Panc1 (cell line): ENCODE measurements at places on chromosomes 1 and 21. TPM values are rescaled to one million over a fixed set of nuclear protein-coding genes. Genes with fewer than 3 reads are reported as not detected.
A peak's percentile ranks its signal among the peaks of the same experiment; 100 is the strongest.

- DNase-seq: no peak
Measured at GRCh38 chr1:77412820-77413530, 131.2 kb downstream of the AK5 start.

DNA sequence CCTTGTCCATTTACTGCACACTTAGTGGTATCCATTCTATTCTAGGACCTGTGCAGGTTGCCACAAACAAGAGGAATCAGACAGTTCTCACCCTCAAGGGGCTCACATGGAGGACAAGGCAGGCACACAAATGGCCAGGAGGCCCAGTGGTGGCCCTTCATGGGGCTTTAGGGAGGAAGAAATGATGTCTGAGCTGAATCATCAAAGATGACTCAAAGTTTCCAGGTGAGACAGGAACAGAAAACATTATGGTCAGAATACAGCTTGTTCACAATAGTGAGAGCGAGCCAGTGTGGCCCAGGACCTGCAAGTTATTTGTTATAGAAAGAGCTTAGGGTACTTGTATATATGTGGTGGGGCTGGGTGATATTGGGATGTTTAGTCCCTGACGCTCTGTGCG lies 26.4 kb downstream of the SHISAL2A start:
- no peak for DNase-seq

DNA sequence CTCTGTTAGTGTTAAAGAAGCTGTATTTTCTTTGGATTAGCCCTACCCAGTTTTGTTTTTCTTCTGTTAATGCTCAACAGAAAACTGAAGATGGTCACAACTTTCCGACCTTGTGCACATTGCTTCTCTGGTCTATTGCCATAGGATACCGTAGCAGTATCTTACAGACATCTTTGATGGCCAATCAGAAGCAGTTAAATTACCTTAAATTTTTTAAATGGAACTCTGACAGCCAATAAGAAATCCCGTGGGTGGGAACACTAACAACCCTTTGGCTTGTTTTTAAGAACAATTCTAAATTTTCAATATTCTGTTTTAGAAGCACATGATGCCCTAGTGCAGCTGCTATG lies 17.2 kb downstream of the NFYC start:
- DNase-seq: no peak

GRCh38 chr1:201359031-201359872 lies 18.2 kb downstream of the TNNT2 start:
- no peak for DNase-seq

- DNase-seq: no peak
Measured at GRCh38 chr1:66386712-66387111, 147.2 kb upstream of the SGIP1 start.

C8B gene
- total RNA-seq: not detected

DNA sequence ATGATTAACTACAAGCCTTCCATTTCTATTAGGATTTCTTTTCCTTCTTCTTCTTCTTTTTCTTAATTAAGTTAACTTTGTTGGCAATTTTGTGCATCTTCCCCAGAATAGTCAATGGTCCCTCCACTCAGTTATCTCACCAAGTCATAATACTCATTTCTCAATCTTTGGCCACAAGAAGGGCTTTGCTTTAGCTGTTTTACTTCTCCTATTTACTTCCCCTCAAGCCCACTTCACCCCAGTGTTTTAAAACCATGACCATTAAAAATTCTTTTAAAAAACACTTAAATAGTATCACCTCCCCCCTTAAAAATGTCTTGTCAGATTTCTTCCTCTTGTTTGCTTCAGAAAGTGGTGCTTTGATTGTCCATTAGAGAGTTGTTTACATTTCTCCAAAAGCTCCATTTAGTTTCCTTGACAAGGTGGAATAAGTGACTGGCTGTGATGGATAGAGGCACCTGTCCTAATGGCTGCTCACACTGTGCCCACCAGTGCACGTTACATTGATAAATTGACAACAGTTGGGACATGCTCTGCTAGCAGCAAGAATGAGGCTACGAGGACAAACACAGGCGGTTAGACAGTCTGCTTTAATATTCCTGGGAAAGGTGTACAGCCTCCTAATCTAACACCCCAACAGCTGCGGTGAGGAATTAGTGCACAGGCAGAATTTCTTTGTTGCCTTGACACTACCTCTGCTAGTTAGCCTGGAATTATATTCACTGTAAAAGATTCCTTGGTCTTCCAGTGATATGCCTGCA lies 354.7 kb downstream of the LMO4 start:
- no peak for DNase-seq

GRCh38 chr1:17233675-17234320 lies 15.1 kb upstream of the PADI3 start:
- peak; percentile 92 for DNase-seq

- no peak for DNase-seq
Measured at GRCh38 chr1:36760081-36760480, 274.2 kb downstream of the GRIK3 start.

CFHR5 gene
- not detected for total RNA-seq

- DNase-seq: no peak
Measured at GRCh38 chr1:208465786-208466590, 221.8 kb upstream of the PLXNA2 start.

- DNase-seq: no peak
Measured at GRCh38 chr1:78385744-78386462, 104.9 kb upstream of the PTGFR start.

DNA sequence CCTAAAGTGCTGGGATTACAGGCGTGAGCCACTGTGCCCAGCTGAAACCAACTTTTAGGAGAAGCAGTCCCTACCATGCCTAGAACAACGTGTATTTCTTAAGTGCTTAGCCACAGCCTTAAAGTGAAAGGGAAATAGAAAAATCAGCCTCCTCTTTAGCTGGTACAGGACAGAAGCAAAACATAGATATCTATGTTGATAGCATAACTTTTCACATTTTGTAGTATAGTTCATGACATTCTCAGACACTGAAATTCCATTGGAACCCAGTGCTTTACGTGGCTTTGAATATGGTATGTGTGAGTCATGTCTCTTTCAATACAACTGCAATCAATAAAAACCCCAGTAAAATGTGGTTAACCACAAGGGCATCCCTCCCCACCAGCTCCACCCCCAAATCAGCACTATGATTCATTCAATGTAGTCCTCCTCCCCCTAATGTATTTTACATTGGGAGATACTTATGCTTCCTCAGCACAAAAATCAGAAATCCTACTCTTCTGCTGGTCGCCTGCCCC lies 32.1 kb downstream of the TGFB2 start:
- DNase-seq: peak; percentile 91

DNA sequence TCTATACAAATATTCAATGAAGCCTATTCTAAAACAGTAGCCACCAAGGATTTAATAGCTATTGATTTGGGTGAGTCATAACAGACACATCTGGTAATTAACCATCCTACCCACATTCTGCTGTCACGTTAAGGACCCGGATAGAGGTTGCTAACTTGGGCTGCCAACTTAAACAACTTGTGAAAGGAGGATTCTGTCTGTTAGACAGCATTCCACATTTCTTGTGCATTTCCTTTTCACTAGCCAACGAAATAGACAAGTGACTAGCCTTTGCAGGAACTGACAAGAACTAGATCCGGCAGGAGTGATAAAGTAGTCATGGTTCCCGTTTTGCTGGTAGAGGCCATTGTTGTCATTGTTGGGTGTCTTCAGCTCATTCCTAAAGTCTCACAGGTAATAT lies 9.5 kb downstream of the DSCAM start:
- no peak for DNase-seq

- DNase-seq: no peak
Measured at GRCh38 chr1:181179987-181180365, 91.5 kb downstream of the IER5 start.

- no peak for DNase-seq
Measured at GRCh38 chr1:153698923-153699714, 20.6 kb downstream of the NPR1 start.

DNA sequence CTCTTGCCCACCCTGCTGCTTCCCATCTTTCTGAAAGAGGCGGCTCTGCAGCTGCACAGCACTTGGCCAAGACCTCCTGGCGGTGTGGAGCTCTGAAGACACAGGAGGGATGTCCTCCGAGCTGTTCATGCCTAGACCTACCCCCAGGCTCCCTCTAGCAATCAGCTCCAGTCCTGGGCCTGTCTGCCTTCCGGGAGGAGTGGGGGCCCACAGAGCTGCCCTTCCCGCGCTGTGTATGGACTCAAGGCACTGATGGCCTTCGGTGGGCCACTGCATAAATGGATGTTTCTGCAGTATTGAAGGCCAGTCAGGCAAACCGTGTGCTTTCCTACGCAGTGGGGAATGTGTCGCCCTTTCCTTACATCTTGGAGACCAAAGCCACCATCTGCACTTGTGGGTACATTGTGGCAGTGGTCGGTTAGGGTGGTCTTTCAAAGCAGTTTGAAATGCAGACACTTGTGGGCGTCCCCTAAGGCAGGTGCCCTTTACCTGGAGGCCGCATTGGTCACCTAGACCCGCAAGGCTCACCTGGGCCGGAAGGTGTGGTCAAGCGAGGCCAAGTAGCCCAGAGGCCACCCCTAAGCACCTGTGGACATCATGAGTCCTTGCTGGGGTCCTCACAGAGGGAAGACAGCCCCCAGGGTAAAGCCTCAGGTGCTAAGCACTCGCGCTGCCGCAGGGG lies 912 bp upstream of the PKNOX1 start:
- DNase-seq: no peak

DNA sequence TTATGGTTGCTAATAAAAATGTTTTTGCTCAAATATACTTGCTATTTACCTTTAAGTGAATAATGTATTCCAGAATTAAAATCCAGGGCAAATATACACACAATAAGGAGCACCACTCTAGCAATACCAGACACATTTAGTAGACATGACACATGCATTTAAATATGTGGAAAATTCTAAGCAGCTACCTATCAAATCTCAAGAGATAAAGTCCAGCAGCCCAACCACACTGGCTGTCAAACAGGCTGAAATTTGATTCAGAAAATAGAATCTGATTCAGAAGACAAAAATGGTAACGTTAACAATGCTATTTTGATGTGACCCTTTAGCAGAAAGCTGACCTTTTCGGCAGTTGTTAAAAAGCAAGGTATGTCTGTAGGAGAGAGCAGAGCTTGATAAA lies 42.3 kb downstream of the PLEKHO1 start:
- DNase-seq: no peak

- DNase-seq: no peak
Measured at GRCh38 chr1:230626232-230626631, 16.0 kb upstream of the COG2 start.

DNA sequence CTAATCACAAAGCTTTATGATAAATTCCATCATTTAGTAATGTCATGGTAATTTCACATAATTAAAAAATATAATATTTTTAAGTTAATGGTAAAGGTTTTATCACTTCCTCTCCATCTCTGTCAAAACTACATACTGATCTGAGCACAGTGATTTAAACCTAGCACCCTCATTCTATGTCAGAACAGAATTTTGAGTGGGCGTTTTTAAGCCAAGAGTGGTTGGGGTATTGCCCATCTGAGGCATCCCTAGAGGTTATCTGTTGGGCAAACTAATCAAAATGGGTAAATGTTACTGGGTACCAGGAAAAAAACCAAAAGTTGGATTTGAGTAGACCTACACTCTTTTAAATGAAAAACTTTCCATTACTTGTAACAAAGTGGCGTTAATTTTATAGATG lies 100.7 kb upstream of the GFI1 start:
- DNase-seq: no peak

SZRD1 gene
- total RNA-seq: 175 TPM

ZBED6 gene
- 39.8 TPM for total RNA-seq

PGLYRP4 gene
- total RNA-seq: not detected

GRCh38 chr1:6624710-6625583 lies at the start of gene THAP3:
Gene THAP3 (plus strand): TSS chr1:6624868. CDS start chr1:6625219, 351 bp downstream.
- DNase-seq: peak; percentile 78

MYOM3 gene
- 0.05 TPM for total RNA-seq

- DNase-seq: no peak
Measured at GRCh38 chr1:26044971-26045721, 772 bp downstream of the SLC30A2 start.

DNA sequence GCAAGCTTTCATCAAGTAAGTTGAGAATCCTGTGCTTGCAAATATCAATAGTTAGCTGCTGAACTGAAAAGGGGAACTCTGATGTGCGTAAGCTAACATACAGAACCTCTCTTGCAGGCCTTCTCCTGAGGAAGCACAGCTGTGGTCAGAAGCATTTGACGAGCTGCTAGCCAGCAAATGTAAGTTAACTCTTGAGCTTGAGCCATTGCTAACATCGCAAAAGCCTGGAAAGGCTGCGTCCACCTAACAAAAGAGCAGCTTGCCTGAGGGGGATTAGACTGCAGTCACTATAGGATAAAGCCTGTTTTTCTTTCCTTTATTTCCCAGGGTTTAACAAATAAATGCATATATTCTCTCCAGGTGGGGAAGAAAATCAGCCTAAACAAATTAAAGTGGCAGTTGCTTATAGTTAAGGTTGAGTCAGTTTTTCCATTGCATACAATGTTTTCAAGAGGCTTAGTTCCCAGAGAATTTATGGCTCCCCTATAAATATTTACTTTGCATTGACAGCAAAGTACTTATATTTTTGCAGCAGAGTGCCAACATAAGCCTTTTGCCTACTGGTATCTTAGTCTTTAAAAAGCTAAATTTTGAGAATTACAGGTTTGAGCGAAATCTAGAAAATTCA lies 1.5 kb downstream of the RGS2 start:
- DNase-seq: no peak

DNA sequence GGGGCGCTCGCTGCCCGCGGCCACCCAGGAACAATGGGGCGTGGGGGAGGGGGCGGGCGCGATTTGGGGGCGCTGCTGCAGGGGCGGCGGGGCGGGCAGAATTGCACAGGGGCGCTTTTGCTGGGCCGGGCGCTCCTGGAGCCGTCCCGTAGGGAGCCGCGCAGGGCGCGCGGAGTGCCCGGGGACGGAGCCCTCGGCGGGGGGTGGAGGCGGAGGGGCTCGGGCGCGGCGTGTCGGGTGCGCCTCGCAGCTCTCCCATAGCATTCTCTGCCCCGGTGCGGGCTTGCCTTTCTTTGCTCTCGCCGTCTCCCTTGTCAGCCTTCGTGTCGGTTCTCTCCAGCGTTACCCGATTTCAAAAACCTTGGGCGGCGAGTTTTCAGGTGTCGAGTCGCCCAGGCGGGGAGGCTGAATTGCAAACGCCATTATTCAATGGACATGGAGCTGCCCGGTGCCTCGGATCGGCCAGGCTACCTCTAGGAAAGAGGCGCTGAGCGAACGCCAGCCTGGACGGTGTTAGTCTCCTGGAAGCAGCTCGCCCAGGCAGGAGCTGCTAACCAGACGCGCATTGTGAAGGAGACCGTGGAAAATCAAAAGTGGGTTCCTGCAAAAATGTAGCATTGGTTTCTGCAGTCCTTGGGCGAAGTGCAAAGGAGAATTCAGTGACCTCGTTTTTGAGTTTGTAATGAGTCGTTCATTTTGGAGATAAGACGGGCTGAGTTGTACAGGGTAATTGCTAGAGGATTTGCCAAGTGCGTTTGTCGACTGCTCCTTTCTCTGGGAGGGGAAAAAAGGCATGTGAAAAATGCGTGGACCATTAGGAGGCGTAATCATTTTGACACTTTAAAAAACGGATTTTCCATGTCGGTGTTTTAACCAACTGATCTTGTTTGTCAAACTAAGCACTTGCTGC lies 626 bp downstream of the CXADR start:
- no peak for DNase-seq
